ENCODE measurements at places on chromosomes 1 and 21. TPM values are rescaled to one million over a fixed set of nuclear protein-coding genes. Genes with fewer than 3 reads are reported as not detected.

Gene TNFRSF1B
- 38.1 TPM for total RNA-seq

Gene CENPF
- 0.52 TPM for total RNA-seq

Gene PLEKHO1
- total RNA-seq: 55.6 TPM

Gene PSMB4
- total RNA-seq: 179 TPM

Gene PRUNE1
- 17.4 TPM for total RNA-seq

Gene RIMS3
- 11.2 TPM for total RNA-seq

Gene FAM89A
- total RNA-seq: 8.4 TPM

Gene RIPPLY3
- not detected for total RNA-seq

Gene CLEC20A
- total RNA-seq: not detected

Gene HAPLN2
- 8.7 TPM for total RNA-seq

Gene OR2T11
- total RNA-seq: not detected

Gene ARHGAP29
- total RNA-seq: 39.3 TPM

Gene RHCE
- total RNA-seq: not detected

Gene MROH9
- 0.46 TPM for total RNA-seq

Gene SYT11
- 20.8 TPM for total RNA-seq

Gene PLCH2
- 0.33 TPM for total RNA-seq

Gene OR2T35
- not detected for total RNA-seq

Gene UBE2U
- not detected for total RNA-seq

Gene RSBN1
- total RNA-seq: 14.4 TPM

Gene C1QC
- 414 TPM for total RNA-seq

Gene C4BPB
- total RNA-seq: 3.3 TPM

Gene SFPQ
- 143 TPM for total RNA-seq

Gene ANXA9
- total RNA-seq: 0.19 TPM

Gene CDK18
- total RNA-seq: 5.9 TPM

Gene NBPF4
- not detected for total RNA-seq

Gene PSEN2
- 22.0 TPM for total RNA-seq

Gene NEGR1
- total RNA-seq: 27.9 TPM

Gene DCAF8
- total RNA-seq: 95.3 TPM

Gene MMEL1
- total RNA-seq: 0.57 TPM

Gene TFF2
- total RNA-seq: not detected

Gene HJV
- total RNA-seq: not detected

Gene ZNF670
- total RNA-seq: 3.9 TPM

Gene IRF6
- total RNA-seq: 1.8 TPM

Gene MPZ
- total RNA-seq: 1.3 TPM

Gene SGIP1
- total RNA-seq: 25.6 TPM

Gene DR1
- total RNA-seq: 41.9 TPM

Gene GRHL3
- 0.14 TPM for total RNA-seq

Gene CLCNKB
- 0.62 TPM for total RNA-seq

All from posterior vena cava (tissue), 2 donors.